Left kidney (tissue), 8 donors: ENCODE measurements at places on chromosomes 6 and 20.

- DNase-seq = no peak
Observed at GRCh38 chr6:118680452-118681095, 29.2 kb upstream of the CEP85L start.

DNA sequence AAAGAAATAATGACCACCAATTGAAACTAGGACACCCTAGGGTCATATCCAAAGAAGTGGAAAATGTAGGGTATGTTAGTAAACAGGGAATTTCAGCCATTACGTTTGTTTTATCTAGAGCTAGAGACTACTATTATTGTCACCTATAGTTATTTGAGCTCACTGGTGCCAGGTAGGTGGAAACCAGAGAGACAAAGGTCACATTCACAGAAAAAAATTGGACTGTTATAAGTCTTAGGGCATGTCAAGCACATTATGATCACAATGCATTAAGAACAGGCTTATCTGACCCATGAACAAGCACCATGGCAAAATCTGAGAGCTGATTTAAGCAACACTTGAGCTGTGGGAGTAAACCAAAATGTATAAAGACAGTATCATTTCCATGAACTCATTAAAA is 530.1 kb upstream of the CITED2 start:
- DNase-seq = no peak

GRCh38 chr6:136964398-136964797 is 42.3 kb downstream of the SLC35D3 start:
- DNase-seq = no peak

DNA sequence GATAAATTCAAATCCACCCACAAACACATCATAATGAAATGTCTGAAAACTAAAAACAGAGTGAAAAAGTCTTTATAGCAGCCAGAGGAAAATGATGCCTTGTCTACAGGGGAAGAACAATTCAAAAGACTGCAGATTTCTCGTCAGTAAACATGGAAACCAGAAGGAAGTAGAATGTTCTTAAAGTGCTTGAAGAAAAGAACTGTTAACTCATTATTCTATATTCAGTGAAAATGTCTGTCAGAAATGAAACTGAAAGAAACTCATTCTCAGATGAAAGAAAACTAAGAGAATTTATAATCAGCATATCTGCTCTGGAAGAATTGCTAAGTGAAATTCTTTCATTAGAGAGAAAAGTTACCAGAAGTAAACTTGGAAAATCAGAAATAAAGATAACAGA is 416.1 kb downstream of the TBC1D32 start:
- DNase-seq = no peak

DNA sequence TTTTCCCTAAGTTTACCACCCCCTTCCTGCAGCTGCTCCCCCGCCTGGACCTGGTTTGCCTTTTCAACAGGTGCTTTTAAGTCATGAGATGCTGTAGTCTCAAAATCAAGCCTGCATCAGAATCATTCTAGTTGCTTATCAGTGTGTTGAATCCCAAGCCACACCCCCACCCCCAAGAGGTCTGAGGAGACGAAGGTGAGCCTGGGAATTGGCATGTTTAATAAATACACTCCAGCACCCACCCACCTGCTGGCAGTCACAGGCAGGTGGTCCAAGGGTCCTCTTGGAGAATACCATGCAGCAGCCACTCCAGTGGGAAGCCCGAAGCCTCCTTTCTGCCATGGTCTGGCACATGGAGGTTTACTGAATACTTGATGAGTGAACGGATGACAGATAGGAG is 1.1 kb upstream of the ADIG start:
- DNase-seq = no peak

GRCh38 chr20:24001712-24002405 is 13.3 kb upstream of the GGTLC1 start:
- DNase-seq = no peak

DNA sequence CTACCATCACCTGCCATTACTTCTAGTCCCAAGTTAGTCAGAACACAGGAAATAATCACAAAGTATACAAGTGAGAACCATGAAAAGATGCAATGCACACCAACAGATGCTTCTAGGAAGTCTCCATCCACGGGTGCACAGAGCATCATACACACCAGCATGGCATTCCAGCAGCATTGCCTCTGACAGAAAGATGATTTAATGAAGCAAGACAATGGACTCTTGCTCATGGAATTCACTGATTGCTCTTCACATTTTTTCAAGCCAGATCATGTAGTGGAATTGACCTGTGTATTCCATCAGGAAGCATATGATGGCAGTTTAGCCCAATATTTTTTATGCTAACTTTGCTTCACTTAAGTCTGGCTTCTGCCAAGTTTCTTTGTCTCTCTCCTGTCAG is 406.3 kb upstream of the RGS17 start:
- DNase-seq = no peak

GRCh38 chr20:31711179-31712111 is 11.2 kb downstream of the BCL2L1 start:
- DNase-seq = no peak

GRCh38 chr20:2745936-2746635 is 53.5 kb downstream of the EBF4 start:
- no peak for DNase-seq

DNA sequence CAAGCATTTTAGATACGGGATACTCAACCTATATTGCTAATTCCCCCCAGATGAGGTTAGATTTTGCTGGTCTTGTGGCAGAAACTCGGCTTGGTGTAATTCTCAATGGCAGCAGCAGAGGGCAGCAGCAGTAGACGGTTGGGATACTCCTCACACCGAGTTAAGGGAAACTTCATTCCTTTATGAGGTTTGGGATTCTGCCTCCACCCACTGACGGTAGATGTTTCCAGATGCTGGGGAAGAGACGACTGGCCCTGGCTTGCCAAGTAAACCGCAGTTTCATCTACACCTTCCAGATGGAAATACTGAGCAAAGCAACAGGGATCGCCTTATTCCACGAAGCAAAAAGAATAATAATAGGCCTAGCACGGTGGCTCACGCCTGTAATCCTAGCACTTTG is 8.2 kb upstream of the TBC1D7 start:
- DNase-seq = peak; percentile 77

DNA sequence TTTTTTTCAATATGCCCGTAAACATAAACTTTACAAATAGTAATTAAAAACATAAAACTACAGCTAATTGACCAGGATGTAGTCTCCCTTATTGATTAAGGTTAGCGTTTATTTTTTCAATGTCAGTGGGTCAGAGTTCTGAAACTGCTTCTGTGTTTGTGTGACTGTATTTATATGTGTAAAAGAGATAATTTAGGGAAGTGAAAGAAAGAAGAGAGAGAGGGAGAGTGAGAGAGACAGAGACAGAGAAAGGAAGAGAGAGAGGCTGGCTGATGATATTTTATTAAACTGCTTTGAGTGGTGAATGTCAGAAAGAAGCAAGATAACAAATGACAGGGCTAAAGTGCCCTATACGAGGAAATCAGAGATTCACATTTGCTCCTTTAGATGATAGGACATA is 266.1 kb upstream of the PTCHD4 start:
- no peak for DNase-seq

DNA sequence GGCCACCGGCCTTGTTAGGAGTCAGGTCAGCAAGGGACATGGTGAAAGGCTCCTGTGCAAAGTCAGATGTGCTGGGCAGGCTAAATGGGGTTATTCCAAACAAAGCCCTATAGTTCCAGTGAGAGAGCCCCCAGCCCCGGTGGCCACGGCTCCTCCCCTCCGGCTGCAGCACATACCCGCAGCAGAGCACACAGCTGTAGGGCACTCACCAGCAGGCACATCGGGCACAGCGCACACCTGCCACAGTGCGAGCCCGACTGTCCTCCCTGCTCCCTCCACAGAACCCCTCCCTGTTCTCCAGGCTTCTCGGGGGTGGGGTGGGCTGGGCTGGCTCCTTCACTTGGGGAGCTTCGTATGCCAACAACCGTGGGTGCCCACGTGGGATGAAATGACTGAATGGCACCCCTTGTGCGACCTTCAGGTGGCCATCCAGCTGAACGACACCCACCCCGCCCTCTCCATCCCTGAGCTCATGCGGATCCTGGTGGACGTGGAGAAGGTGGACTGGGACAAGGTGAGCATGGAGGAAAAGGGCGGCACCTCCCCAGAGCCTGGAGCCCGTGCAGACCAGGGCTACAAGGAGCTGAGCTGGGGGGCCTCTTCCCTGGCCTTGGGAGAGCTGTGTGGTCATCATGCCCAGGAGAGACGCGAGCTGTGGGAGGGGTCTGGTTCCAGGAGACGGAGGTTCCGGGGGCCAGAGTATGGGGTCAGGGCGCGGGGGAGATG is 30.9 kb downstream of the PYGB start:
- DNase-seq = no peak

- DNase-seq = no peak
Observed at GRCh38 chr6:5905431-5906339, 101.0 kb downstream of the NRN1 start.

DNA sequence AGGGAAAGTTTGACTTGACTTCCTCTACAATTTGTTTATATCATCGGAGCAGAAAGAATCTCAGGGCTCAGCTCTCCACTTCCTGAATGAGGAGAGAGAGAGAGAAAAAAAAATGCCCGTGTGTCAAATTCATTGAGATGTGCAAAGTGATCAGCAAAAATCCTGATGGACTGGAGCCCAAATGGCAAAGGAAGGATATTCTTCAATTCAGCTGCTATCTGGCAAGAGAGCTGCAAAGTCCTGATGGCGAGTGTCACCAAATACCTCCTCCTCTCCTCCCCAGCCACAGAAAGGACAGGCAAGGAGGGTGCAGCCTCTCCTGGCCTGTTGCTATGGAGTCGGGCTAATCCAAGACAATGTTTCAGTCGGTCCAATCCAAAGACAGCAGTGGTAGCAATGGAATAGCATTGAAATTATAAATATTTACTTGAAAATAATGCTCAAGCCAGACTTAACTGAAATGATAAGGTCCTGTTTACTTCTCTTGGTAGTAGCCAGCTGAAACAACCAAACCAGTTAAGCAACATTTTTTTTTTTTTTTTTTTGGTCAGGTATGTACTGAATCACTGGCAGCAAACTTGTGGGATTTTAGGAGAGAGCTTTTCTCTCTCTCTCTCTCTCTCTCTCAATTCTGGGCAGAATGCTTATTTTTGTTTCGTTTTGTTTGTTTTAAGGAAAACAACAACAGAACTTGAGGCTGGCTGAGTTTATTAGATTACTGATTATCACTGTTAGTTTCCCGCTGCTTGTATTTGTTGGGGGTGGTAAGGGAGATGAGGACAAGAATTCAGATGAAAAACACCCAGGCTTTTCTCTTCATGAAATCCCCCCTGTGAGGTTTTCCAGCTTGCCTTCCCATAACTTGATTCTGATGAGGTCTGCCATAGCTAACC is 204.2 kb downstream of the BCAS1 start:
- DNase-seq = no peak

DNA sequence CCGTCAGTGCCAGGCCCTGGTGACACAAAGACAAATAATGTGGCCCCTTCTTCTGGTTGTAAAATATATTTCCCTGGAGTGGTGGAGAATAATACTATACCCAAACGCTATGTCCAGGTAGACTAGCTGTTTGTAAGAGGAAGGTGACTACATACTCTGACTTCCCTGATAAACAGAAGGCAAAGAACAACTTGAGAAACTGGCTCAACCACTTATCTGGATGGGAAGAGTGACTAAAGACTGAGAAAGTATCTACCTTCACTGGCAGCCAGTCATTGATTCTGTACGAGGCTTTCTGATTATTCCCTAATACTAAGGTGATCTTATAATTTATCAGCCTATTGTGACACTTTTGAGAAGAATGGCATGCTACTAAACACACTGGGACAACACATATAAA is 569.7 kb downstream of the EPHA7 start:
- DNase-seq = no peak

DNA sequence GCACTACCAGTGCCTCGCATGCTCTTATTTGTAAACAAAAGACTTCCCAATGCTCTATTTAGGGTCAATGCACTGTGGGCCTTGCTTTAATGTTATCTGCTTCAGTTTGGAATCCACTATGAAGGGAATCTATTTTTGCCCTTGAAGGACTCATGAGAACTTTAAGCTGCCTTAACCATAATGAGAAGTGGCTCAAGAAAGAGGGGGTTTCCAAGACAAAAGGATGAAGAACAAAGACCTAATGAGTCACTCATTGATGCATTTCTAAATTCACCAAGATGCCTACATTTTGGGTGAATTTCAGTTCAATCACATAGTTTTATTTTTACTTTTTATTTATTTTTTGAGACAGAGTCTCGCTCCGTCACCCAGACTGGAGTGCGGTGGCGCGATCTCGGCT is 228.2 kb downstream of the LY86 start:
- DNase-seq = no peak

DNA sequence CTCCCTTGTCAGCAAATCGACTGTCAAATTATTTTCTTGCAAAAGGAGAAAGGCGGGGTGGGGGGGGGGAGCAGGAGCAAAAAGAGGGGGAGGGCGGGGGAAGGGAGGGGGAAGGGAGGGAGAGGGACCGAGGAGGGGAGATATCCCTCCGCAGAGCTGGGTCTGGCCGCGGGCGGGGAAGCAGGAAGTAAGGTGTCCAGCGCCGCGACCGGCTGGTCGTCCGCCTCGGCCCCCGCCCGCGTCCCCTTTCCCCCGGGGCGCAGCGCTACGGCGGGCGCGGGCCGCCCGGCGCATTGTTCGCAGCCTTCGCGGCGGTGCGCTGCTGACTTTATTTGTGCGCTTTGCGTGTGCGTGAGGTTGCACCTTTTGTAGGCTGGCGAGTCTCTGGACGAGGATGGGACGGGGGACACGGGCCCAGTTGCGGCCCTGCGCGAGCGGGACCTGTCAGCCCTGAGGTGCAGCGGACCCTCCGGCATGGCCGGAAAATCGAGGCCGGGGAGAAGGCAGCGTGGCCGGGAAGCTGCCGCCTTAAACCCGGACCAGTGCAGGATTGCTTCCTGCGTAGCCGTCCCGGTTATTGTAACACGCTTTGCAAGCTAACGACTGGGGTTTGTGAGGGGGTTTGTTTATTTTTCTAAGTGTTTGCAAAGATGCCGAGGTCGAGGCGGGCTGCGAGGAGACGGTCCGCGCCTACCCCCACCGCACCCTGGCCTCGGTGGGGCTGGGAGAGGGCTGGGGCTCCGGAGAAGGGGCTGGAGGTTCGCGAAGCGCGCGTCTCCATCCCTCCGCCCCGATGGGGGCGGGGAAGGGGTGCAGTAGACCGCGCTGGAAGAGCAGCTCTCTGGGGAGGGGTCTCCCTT is 675 bp upstream of the TRERF1 start:
- peak; percentile 81 for DNase-seq

- no peak for DNase-seq
Observed at GRCh38 chr6:40152701-40153436, 218.6 kb upstream of the MOCS1 start.

DNA sequence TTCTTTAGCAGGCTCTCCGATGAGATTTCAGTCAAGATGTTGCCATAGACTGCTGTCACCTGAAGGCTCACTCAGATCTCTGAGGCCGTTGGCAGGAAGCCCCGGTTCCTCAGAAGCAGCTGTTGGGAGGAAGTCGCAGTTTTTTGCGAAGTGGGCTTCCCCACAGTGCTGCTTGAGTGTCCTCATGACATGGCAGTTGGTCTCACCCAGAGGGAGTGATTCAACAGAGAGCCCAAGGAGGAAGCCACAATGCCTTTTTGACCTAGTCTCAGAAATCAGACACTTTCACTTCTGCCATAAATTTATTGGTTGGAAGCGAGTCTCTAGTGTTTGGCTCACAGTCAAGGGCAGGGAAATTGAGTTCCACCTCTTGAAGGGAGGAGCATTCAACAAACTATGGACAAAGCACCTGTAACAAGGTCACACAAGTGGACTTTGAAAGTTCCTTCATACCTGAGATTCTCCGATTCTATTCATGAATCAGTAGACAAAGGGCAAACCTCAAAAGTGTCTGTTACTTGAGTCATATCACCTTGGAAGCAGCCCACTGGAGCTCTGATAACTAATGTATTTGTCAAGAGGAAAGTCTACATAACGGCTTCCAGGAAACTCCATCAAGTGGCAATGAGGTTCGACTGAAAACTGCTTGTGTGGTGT is 208.3 kb downstream of the TASP1 start:
- DNase-seq = no peak
